ENCODE measurements at places on chromosomes 16 and 17. TPM values are rescaled to one million over a fixed set of nuclear protein-coding genes. Genes with fewer than 3 reads are reported as not detected.

DPEP2 gene
- total RNA-seq, result not detected

MYLK3 gene
- total RNA-seq, result under 0.01 TPM

EIF3C gene
- total RNA-seq, result 254 TPM

LDHD gene
- 0.34 TPM for total RNA-seq

AP2B1 gene
- total RNA-seq, result 58.3 TPM

CCL1 gene
- total RNA-seq, result not detected

TNS4 gene
- total RNA-seq, result 0.17 TPM

ALOX12B gene
- not detected for total RNA-seq

CDK5R1 gene
- total RNA-seq, result 1.6 TPM

FBXO39 gene
- 0.34 TPM for total RNA-seq

SLC2A4 gene
- 1.0 TPM for total RNA-seq

DNAH17 gene
- not detected for total RNA-seq

ERI2 gene
- total RNA-seq, result 18.7 TPM

PYY gene
- total RNA-seq, result 0.45 TPM
